ENCODE measurements at places on chromosomes 1 and 21.

- DNase-seq: no peak
Observed at GRCh38 chr1:5296557-5297179, 642.3 kb downstream of the AJAP1 start.

- no peak for DNase-seq
Observed at GRCh38 chr1:36482724-36483388, at the start of gene CSF3R. Gene CSF3R, minus strand, starts transcription at chr1:36482913. Its CDS starts 3,417 bp downstream, at chr1:36479496.

DNA sequence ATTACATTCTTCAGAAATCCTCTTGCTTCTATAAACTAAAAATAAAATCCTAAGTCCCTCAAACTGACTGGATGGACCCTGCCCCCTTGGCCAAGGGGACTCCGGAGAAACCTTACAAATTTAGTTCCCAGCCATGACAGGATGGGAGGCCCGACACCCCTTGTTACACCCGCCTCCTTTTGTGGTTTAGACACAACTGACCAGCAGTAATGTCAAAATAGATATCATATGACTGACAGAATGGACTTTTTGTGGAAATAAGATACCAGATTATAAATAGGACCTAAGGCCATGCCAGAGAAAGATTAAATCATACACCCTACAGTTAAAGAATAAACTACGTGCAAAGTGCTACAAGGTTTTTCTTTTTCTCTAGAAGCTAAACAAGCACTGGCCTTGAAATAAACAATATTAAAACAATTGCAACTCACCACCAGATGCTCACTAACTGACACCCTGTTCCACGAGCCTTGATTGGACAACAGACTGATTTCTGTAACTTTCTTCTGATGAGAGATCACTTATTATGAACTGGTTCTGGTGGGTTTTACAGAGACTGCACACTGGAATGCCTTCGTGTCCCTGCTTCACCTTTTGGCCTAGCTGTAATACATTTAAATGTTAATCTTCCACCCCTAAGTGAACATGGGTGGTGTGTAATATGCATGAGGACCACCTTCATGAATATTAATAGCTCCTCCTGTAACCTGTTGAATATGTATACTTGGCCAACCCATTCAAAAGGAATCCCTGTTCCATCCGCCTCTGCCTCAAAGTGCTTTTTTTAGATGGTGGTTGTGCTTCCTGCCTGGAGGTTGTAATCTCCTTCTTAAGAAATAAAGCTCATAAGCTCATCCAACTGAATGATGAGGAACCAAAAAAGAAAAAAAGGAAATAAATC is 99.6 kb downstream of the ODF2L start:
- DNase-seq: no peak

DNA sequence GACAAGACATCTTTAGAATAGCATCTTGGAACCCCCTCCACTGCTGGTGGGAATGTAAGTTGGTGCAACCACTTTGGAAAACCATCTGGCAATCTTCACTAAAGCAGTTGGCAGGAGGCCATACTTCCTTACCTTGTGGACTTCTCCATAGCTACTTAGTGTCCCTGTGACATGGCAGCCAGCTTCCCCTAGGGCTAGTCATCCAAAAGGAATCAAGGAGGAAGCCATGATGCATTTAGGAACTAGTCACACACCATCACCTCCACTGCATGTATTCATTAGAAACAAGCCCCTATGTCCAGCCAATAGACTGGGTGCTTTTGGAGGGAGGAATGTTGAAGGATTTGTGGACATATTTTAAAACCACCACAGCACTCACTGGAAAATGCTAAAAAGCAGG is 19.9 kb downstream of the MX2 start:
- no peak for DNase-seq

GRCh38 chr1:92790867-92791266 is 6.0 kb upstream of the EVI5 start:
- DNase-seq: no peak
